CD4-positive, alpha-beta T cell (primary cell): ENCODE measurements at places on chromosomes 6 and 20.

DNA sequence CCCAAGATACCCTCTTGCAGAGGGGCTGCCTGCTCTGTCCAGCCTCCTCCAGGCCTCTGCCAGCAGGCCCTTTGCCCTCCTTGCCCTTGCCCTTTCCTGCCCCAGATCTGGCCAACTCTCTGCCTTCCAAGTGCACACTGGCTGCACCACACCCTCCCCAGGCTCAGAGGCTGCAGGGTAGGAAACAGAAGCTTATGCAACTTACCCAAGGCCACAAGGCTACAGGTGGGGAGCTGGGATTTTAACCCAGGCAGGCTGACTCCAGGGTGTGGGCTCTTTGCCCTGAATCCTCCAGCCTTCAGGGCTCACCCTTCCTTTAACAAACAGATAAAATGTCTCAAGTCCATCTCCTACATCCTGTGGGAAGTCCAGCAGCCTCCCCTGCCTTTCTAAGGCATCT lies 14.5 kb upstream of the TRAF3IP2 start:
- no peak for DNase-seq

DNA sequence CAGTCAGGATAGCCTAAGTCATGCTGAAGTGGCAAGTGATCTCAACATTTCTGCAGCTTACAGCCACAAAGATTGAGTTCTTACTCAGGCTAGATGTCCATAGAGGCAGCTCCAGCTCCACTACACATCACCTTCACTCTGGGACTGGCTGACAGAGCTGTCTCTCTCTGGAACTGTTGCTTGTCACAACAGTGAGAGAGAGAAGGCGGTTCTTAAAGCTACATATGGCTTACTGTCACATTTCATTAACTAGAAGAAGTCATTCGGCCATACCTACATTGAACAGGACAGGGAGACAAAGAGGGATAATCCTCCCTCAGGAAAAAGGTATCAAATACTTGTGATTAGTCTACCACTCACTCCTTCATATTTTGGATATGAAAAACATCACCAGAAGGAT lies 914.9 kb upstream of the FLRT3 start:
- no peak for DNase-seq

GRCh38 chr6:46983007-46983411 lies 59.1 kb downstream of the ADGRF1 start:
- DNase-seq: no peak

- DNase-seq: no peak
These were observed 335.0 kb downstream of the PACRG start for GRCh38 chr6:163062790-163063189.

- peak; percentile 58 for DNase-seq
These were observed 115.6 kb upstream of the PTPN1 start for GRCh38 chr20:50394569-50394968.

- no peak for DNase-seq
These were observed 79.7 kb downstream of the ARMC2 start for GRCh38 chr6:108927927-108928326.

DNA sequence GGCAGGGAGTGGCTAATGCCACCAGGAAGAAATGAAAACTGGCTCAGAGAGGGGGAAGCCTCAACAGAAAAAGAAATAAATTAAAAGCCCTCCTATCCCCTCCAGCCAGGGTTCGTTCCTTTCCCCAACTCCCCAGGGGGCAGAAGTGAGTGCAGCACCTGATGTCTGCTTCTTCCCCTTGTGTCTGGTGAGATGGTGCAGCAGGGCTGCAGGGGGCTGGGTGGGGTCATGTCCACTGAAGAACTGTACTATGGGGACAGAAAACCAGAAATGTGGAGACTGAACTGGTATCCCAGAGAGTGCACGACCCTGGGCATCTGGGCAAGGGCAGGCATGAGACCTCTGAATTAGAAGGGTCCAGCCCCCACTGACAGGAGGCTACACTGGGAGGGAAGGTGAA lies 4.0 kb downstream of the EGFL8 start:
- no peak for DNase-seq
